Suppressor macrophage treated with lipopolysaccharide for 1 hour (primary cell): ENCODE measurements at places on chromosomes 3 and 15.

GRCh38 chr15:92021792-92022191 is 168.3 kb downstream of the SLCO3A1 start:
- DNase-seq, result no peak

DNA sequence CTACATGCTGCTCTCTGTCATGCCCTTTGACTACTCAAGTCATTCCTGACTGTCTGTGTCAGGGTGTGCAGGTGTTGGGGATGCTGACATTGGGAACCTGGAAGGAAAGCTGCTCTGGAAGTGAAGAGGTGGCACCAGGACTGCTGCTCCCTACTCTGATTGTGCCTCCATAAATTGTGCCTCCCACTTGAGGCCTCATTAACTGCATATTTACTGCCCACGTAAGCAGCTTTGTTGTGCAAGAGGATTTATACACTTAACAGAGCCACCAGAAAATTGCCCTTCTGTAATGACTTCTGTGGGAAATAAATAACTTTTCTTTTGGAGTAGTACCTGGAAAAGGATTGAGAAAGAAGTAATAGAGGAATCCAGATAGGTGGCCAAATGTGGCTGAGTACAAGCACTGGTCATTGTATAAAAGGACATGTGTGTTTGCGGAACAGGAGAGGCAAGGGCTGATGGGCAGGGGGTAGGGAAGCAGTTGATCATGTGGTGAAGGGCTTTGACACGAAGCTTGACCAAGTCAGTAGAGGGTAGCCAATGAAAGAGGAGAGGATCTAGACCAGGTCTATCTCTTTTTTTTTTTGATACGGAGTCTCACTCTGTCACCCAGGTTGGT is 24.8 kb downstream of the IL20RB start:
- no peak for DNase-seq

GRCh38 chr3:130539005-130539404 is 22.0 kb downstream of the COL6A6 start:
- peak; percentile 63 for DNase-seq

DNA sequence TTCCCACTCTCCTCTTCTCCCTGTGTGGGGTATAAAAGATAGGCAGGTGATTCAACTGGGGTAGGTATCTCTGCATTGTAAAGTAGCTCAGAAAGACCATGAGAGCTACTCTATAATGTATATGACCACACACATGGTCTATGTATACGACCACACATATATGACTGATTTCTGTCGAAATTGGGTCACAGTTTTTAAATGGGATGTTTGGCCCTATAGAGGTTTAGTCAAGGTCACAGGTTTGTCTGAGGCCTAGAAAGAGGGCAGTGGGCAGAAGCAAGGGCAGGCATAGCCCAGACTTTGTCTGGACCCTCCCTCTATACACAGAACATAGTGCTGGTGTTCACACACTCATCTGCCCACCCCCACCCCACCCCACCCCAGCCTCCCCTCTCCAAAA is 4.4 kb downstream of the LAMP3 start:
- DNase-seq, result peak; percentile 67

DNA sequence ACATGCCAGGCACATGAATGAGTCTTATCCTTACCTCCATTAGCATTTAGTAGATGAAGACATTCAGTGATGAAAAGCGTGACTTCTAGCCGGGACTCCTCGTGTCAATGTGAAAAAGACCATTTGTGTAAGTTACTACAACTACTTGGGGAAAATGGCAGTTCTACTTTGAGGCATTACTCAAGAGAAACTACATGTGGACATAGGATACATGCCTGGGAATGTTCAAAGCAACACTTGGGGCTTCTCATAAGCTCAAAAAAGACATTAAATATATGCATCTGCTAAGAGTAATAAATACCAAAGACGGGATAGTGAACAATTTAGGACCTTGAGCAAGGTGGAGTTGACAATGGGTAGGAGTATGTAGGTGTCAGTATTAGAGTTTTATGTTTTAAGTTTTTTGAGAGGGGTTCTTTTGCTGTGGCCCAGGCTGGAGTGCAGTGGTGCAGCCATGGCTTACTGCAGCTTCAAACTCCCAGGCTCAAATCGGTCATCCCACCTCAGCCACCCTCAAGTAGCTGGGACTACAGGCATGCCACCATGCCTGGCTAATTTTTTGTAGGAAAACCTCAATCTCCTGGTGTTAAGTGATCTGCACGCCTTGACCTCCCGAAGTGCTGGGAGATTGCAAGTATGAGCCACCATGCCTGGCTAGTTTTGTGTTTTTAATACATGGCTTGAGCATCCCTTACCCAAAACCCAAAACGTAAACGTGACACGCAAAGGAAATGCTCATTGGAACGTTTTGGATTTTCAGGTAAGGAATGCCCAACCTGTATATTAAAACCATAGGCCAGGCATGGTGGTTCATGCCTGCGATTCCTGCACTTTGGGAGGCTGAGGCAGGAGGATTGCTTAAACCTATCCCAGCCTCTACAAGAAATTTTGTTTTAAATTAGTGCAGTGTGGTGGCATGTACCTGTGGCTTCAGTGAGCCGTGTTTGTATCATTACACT is 3.9 kb downstream of the RPLP1 start:
- DNase-seq, result no peak

- no peak for DNase-seq
Measured at GRCh38 chr15:68431037-68431791, 749 bp downstream of the ITGA11 start.
